Omental fat pad (tissue), 4 donors: ENCODE measurements at places on chromosomes 2 and 18. TPM values are rescaled to one million over a fixed set of nuclear protein-coding genes. Genes with fewer than 3 reads are reported as not detected.

DNA sequence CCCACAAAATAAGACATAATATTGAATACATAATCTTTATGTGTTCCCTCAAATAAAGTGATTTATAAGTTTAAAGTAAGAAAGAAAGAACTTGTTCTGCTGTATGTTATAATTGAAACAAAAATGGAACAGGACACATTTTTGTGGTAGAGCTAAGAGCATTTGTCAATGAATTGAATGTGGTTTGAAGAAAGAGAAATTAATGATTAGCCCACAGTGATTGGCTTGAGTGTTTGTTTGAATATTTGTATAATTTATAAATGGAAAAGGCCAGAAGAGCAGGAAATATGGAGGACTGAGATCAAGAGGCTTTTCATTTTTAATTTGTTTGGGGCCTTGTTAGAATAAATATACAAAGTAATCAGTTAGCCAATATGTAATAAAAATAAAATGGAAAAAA is 395.1 kb upstream of the CDH19 start:
- no peak for DNase-seq

The MYCN gene
- not detected for total RNA-seq

- peak; percentile 59 for DNase-seq
These were observed 1.8 kb downstream of the MPV17 start for GRCh38 chr2:27320958-27321543.

- no peak for DNase-seq
These were observed 4.0 kb downstream of the CAPN13 start for GRCh38 chr2:30803281-30803680.

- no peak for DNase-seq
These were observed 83.9 kb downstream of the ACTR3 start for GRCh38 chr2:113973810-113974209.

DNA sequence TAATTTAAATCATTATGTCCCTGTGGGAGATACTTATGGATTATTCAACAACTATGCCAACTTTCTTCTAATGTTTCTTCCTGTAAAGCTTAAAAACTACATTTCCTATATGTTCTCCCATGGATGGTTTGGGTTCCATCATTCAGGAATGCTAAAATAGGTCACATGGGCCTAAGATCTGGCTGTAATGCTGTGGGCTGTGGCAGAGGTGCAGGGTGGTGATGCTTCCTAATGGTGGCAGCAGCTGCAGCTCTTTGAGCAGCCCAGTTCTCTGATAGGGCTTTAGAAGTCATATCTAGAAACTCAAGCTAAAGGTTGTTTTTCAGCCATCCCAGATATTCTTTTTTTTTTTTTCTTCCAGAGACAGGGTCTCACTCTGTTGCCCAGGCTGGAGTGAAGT is 266.1 kb downstream of the ZNF385B start:
- no peak for DNase-seq
